ENCODE measurements at places on chromosomes 6 and 20. TPM values are rescaled to one million over a fixed set of nuclear protein-coding genes. Genes with fewer than 3 reads are reported as not detected.
A peak's percentile ranks its signal among the peaks of the same experiment; 100 is the strongest.

DNA sequence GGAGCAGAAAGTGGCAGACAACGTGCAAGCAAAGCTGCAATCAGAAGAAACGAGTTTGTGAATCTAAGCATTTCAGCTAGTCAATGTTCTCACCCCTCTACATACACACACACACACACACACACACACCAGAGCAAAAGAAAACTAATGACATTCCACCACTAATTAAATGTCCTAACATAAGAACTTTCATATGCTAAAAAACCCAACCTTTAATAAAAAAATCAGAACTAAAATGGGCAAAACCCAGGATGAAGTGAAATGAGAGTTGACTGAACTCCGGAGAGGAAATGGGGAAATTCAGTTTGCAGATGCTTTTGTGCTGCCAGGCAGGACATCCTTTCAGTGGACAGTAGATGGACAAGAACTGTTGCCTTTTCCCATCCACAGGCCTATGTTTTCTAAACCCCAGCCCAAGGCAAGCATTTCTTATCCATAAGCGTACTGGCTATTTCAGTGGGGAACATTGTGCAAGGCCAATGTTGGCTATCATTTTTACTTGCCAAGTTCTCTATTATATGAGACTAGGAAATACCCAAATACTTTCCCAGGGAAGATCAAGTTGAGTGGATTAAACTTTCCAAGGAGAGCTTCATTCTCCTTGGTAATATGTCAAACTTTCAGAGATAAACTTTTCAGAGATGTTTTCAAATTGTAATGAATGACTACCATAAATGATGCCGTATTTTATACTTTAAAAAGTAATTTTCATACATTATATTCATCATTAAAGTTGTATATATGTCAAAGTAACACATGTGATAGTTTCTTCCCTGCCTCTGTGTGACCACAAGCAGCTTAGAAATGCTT lies 27.3 kb downstream of the RIN2 start:
- DNase-seq, result no peak

- DNase-seq, result peak; percentile 16
Observed at GRCh38 chr20:38790200-38791053, 15.1 kb upstream of the PPP1R16B start.

DNA sequence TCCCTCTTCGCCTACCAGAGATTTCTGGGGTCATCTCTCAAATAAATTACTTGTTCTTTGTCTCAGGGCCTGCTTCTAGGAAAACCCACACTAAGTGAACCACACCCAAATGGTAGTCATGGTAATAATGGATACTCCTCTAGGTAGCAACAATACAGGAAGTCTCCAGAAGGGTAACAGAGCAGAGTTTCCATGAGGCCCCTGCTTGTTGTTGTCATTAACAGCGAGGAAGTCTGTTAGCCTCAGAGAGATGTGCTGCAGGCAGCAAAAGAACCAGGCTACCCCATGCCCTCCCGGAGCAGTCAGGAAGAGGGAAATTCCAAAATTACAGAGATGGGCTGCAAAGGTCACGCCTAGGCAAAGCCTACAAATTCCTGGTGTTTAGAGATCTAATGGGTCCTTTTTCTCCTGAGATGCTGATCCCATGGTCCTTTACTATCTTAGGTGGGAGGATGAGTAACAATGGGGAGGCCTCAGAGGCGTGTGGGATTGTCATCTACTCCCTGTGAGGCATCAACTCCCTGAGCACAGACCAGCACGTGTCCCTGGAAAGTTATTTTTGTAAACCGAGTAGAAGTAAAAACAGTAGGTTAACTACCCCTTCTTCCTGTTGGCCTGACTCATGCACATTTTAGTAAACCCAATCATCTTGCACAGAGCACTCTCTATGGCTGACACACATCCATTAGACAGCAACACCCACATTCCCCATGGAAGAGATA lies 10.1 kb downstream of the ISM1 start:
- DNase-seq, result no peak

DNA sequence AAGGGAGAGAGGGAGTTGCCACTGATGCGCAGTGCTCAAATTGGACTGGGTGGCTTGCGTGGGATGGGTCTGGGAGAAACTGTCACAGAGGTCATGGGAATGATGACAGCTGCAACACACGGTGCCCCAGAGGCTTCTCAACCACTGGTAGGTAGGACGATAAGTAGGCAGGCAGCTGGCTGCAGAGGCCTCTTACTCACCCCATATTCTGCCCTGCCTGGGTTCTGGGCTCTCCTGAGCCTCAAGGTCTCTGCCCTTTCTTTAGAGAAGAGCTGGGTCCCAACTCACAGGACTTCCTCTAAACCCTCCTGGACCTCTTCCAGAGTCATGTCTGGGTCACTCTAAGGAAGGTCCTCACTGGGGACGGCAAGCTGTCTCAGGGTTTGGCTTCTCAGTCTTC lies 37.2 kb upstream of the RNF24 start:
- no peak for DNase-seq

DNA sequence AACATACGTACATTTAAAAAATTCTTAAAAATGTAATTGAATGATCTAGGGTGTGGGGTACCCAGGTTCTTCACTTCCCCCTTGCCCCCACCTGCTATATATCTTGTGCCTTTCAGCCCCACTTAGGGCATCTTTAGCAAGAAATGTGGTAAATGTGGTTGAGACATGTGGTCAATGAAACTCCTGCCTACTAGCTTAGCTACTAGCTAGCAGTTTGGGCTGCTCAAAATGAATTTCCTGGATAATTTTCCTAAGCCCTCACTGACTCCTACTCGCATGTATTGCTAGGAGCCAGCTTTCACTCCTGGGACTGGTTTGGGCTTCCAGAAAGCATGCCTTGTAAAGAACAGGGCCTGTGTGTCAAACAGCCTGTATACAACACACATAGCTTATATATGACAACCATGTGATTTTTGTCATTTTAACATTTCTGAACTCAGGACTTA lies 257.3 kb downstream of the ATXN1 start:
- peak; percentile 60 for DNase-seq

DNA sequence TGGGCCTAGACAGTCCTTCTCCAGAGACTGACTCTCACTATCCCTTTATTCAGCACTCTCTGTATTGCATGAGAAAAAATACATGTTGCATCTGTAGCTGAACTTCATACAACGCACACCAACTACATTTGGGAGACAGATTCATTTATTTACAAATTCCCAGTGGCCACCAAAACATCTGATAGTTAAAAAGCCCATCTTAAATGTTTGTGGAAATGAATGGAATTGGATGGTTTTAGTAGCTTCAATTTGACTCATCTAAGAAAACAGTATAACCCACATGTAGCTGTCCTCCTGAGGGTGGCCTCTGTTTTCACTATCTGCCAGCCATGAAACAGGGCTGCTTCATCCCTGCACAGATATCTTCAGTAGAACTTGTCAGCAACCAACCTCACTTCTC lies 116.3 kb downstream of the PCSK2 start:
- DNase-seq, result no peak

DNA sequence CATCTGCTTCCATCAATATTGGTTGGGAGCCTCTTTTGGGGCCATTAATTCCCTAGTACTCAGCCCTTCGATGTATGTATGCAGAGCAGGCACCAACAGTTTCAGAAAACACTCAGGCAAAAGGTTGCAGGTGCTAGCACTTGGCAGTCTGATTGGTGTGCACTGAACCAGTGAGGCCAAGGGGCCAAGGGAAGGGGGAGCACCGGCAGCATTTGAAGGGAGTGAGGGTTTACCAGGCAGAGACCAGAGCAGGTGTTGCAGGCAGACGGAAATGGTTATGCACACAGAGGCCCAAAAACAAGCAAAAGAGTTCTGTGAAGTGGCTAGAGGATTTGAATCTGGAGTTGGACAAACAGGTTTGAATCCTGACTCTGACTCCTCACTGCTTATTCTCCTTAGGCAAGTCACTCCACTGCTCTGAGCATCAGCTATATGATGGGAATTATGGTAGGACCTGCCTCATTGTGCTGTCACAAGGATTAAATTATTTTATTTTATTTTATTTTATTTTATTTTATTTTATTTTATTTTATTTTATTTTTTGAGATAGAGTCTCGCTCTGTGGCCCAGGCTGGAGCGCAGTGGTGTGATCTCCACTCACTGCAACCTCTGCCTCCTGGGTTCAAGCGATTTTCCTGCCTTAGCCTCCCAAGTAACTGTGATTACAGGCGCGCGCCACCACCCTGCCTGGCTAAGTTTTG lies 58.1 kb upstream of the SHLD1 start:
- no peak for DNase-seq

DNA sequence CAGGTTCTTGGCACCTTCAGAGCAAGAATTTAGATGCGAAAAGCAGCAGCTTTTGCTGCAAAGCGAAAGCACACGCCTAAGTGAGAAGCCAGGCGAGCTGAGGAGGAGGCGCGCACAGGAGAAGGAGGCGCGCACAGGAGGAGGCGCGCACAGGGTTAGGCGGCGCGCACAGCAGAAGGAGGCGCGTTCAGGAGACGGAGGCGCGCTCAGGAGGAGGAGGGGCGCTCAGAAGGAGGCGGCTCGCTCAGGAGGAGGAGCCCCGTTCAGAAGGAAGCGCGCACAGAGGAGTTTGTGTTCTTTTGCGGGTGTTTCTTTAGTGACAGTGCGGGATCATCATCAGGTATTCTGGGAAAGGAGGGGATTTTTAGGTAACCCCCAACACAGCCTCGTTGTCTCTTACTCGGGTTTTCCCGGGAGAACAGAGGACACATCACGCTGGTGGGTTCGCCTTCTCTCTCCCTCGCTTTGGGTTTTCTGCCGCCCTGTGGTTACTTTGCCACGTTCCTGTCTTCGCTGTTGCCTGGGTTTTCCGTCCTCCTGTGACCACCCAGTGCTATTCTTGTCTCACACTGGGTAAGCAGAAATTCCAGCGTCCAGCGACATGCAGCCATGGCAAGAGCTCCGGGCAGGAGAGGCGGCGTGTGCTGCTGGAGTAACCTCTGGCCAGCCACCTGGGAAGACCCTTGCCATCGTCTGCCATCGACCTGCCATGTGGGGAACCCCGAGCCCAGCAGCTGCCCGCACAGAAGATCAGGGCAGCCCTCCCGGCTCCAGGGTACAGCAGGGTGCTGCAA lies 47.0 kb downstream of the WDR27 start:
- peak; percentile 67 for DNase-seq

DNA sequence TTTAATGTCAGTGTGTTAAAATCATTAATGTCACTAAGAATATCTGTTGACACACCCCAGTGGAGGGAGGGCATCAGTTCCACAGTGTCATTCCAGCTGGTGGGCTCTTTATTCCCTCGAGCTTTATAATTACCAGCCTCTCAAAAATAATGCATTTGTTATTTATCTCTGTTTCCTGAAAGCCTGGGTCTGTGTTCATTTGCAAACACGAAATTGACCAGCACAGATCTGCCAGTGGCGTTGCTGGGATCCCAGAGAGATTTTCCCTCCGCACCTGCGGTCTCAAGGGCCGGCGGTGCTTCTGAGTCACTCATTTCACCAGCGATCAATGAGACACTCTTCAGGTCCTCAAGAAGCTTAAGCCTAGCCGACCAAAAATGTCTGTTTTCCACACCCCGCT lies 5.7 kb upstream of the PYGB start:
- no peak for DNase-seq

The COL19A1 gene
- 2.4 TPM for polyA plus RNA-seq

GRCh38 chr6:47734831-47735481 lies 36.6 kb downstream of the ADGRF4 start:
- DNase-seq, result no peak

GRCh38 chr20:3813848-3814581 lies 6.3 kb upstream of the AP5S1 start:
- DNase-seq, result no peak

The SAMD3 gene
- polyA plus RNA-seq, result 1.2 TPM

The C6orf132 gene
- 1.3 TPM for polyA plus RNA-seq

- no peak for DNase-seq
Observed at GRCh38 chr6:111713236-111713635, 107.6 kb upstream of the TRAF3IP2 start.

- peak; percentile 59 for DNase-seq
Observed at GRCh38 chr6:157314705-157315321, 8.5 kb downstream of the TMEM242 start.

DNA sequence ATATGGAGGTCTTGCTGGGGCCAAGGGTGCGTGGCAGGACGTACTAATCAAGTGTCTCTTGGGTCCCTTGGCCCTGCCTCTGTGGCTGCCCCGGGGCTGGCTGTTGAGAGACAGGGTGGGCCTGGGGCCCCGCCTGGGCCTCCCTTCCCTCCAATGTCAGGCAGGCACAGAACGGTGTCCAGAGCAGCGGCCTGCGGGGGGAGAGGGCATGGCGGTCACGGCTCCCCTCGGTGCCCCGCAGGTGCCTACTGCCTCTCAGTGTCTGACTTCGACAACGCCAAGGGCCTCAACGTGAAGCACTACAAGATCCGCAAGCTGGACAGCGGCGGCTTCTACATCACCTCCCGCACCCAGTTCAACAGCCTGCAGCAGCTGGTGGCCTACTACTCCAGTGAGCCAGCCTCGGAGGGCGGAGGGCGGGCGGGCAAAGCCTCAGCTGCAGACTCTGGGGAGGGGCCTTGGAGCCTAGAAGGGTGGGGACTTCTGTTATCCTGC lies 50.0 kb downstream of the SRC start:
- no peak for DNase-seq

The CRISP2 gene
- polyA plus RNA-seq, result not detected

DNA sequence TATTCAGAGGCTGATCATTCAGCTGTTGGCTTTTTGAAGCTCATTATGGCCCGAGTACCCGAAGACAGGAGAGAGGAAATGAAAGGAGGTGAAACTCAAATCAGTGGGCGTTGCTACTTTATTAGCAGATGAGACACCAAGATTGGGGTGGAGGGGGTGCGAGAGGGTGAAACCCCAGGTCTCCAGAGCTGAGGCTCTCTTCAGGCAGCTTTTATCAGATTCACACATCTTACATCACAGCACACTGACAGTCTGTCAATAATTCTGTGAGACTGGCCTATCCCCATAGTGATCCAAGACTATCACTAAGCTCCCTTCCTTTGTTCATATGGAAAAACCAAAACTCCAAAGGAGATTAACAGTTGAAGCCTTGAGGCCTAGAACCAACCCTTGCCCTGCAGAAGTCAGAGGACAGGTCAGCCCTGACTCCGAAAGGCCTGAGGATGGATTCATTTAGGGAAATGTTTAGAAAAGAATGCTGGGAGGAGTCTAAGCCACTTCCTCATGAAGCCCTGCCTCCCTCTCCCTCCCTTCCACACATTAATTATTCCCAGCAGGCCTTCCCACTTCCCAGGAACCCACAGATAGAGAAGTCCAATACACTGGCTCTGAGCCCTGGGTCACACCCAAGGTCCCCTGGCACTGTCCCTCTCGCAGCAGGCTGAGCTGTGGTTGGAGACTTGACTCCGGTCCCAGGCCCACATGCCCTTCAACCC lies 23.2 kb downstream of the TRERF1 start:
- no peak for DNase-seq

GRCh38 chr6:129498541-129498940 lies 211.4 kb downstream of the ARHGAP18 start:
- DNase-seq, result no peak

- no peak for DNase-seq
Observed at GRCh38 chr20:11205769-11206362, 532.1 kb upstream of the JAG1 start.

- DNase-seq, result no peak
Observed at GRCh38 chr20:56730003-56730402, 100.9 kb downstream of the TFAP2C start.

GRCh38 chr6:89162047-89162371 lies 16.2 kb downstream of the PM20D2 start:
- DNase-seq, result peak; percentile 44

GRCh38 chr20:62599216-62600110 lies 42.8 kb upstream of the SLCO4A1 start:
- DNase-seq, result no peak

- DNase-seq, result no peak
Observed at GRCh38 chr6:30820193-30820592, 64.1 kb upstream of the DDR1 start.

- peak; percentile 83 for DNase-seq
Observed at GRCh38 chr6:2952557-2953095, 18.7 kb downstream of the SERPINB6 start.

The SMIM8 gene
- polyA plus RNA-seq, result 11.3 TPM

- no peak for DNase-seq
Observed at GRCh38 chr6:125798734-125799508, 8.2 kb downstream of the NCOA7 start.

Data from muscle of back (tissue), 13 donors.